Lung microvascular endothelial cell (primary cell): ENCODE measurements at places on chromosomes 5 and 9. TPM values are rescaled to one million over a fixed set of nuclear protein-coding genes. Genes with fewer than 3 reads are reported as not detected.

DNA sequence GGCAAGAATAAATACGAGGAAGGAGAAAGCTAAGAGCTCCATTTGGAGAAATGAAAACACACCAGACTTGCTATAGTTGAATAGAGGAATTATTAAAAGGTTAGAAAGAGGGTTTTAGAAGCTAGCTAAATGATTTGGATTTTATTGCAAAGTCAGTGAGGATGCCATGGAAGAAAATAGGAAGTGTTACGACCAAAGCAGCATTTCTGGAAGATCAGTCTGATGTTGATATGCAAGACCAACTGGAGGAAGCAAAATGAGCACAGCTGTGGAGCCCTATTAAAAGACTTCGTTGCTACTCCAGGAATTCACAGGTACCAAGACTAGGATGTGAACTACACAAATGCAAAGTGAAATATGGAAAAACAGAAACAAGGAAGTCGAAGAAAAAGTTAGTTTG is 2.1 kb downstream of the DHX29 start:
- no peak for DNase-seq

DNA sequence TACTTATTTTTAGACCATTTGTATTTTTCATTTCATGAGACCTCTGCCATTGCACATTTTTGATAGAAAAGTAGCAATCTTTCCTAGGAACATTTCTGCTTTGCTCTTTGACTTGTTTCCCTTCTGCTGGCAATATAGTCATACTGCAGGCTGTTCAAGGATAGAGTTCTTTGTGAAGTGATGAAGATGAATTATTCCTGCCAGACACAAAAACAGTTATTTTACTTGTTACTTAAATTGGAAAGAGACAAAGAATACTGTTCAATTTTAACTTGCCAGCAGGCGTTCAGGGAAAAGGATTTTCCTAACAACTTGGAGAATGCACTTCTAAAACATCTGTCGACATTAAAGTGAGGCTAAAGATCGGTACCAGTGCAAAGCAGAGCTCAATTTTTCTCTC is 251.7 kb upstream of the ACTBL2 start:
- DNase-seq: no peak

DNA sequence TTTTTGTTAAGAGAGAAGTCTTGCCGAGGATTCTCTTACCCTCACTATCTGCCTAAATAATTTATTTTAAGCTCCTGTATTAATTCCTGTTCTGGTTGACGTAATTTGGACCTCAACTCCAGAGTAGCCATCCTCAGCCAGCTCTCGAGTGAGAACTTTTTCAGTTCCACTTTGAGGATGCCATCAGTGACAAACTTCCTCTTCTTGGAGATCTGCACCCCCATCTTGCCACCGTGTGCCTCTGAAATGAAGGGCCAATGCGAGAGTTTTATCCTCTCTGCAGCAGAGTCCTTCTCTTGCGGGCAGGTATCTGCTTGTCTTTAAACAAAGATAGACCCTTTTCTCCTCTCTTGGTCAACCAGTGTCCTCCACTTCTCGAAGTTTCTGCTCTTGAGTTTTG is 19.5 kb upstream of the TMEM174 start:
- no peak for DNase-seq

DNA sequence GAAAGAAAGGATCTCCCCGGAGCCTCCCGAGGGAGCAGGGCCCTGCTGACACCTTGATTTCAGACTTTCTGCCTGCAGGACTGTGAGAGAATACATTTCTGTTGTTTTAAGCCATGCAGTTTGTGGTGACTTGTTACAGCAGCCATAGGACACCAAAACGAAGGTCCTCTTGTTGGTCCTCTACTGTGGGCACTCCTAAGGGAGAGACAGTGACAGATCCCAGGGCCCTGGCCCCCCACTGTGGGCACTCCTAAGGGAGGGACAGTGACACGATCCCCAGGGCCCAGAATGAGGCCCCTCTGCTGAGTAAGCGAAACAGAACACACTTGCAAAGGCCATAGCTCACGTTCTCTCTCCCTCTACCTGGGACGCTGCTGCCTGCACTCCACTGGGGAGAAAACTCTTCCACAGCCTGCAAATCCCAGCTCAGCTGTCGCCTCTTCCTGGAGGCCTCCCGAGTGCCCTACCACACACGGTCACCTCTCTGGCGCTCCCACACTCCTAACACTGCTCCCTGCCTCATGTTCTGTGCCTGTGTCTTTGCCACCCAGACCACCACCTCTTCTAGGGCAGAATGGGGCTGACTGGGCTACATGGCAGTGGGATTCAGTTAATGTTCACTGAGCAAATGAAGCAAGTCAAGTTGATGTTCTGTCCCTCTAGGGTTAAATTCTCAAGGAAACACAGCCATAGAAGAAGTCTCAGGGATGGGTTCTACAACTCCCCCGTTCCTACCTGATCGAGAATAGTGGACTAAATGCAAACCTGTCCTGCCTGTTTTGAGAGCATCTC is 23.8 kb downstream of the ANKS6 start:
- DNase-seq: no peak

GRCh38 chr5:173515526-173515925 is 100.9 kb downstream of the BOD1 start:
- no peak for DNase-seq

Gene FAM153A
- not detected in 2 replicates for total RNA-seq

Gene HRCT1
- total RNA-seq: 1.8 and 4.1 TPM in 2 replicates

Gene IL33
- total RNA-seq: 2.4 and 6.3 TPM in 2 replicates

Gene GRM6
- not detected in 2 replicates for total RNA-seq
